K562 (cell line): ENCODE measurements at places on chromosomes 12 and 14.

GRCh38 chr14:26598672-26599131 is 869 bp upstream of the NOVA1 start:
- no peak for DNase-seq

DNA sequence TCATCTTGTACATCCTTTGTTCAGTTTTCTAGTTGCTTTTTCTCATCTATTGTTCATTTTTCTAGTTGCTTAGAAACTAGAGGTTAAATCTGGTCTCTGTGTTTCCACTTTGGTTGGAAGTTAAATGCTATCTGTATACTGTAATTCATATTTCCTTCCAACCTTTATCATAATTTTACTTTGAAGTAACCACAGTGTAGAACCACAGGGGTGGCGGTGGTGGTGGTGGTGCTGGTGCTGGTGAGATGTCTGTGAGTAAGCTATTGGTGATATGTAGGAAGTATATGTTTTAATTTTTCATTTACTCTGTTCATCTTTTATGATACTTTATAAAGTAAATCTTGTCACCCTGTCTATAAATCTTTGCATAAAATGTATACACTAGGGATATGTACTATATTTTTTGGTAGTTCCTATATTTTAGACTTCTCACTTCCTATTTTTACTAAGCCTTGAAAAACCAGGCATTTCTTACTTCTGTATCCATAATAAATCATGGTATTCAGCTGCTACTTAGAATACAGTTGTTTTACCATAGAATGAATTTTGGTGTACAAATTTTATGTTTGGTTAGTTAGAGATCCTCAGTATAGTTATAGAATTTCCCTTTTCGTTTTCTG is 31.9 kb downstream of the CCDC91 start:
- no peak for DNase-seq

GRCh38 chr12:65881348-65881961 is 57.2 kb downstream of the HMGA2 start:
- no peak for DNase-seq

GRCh38 chr14:36905272-36905888 is 243.7 kb downstream of the PAX9 start:
- no peak for DNase-seq

DNA sequence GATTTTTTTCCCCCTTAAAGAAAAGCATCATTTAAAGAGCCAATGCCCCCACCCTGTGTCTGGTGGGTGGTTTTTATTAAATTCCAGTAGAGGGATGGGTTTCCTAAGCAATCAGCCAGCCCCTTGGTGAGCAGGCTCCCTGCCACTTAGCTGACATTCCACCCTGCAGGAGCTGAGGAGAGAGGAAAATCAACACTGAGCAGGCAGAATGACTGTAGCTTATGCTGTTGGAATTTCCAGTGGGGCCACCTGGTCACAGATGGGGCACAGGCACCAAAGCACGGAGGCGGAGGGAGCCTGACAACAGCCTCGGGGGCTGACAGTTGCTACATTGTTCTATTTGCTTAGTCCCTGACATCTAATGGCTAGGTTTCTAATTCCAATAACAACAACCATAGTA is 127.7 kb downstream of the TMEM30B start:
- no peak for DNase-seq

GRCh38 chr12:46494424-46494823 is 121.9 kb upstream of the SLC38A2 start:
- DNase-seq: no peak

GRCh38 chr12:3168223-3169221 is 91.3 kb downstream of the TSPAN9 start:
- DNase-seq: peak; percentile 16

GRCh38 chr12:56358836-56359532 is 923 bp downstream of the STAT2 start:
- no peak for DNase-seq

GRCh38 chr12:92030618-92031017 is 115.0 kb downstream of the BTG1 start:
- DNase-seq: no peak

DNA sequence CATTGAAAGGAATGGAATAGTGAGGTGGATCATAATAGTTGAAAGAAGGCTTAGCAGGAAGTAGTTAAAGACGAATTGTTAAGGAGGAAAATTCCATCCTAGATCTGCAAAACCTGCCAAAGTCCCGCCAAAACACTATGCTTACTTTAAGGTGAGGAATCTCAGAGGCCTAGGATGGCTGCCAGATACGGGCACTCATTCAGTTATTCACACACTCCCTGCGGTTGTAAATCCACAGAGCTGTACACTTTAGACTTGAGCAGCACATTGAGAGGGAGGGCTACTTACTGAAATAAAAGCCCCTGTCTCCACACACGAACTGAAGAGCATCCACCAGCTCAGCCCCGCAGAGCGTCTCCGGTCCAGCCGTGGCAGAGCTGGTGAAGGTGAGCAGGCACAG is 5.0 kb downstream of the IGF1 start:
- no peak for DNase-seq

DNA sequence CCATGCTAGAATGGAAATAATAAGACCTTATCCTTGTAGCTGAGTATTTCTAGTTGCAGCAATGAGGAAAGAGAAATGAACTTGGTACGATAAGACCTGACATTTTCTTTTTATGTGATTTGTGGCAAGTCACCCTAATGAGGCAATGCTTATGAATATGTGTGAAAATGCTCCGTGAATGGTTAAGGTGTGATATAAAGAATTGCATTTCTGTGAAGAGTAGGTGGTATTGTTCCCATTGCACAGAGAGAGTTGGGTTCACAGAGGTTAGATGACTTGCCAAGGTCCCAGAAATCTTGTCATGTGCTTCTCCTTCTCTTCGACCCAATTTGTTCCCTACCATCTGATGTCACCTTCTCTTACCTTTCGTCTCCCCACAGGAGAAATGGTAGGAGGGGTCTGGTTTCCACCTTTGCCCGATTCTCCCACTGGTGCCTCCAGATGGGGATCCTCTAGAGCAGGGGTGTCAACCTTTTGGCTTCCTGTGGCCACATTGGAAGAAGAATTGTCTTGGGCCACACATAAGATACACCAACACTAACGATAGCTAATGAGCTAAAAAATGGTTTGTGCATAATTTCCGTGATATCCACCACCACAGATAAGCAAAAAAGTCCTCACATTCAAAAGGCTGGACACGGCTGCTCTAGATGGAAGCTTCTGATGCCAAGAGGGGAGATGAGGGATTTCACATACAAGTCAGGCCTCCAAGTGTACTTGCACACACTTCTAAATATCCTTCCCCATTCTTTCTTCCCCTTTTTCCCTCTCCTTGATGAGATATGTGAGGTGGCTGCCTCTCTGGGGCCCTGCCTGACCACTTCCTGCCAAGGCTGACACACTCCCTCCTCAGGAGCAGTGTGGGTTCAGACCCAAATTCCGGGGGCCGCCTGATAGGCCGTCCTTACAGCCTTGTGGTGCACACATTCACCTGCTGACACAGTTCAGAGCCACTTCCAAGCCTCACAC is 96.1 kb downstream of the PLXNC1 start:
- DNase-seq: peak; percentile 54

DNA sequence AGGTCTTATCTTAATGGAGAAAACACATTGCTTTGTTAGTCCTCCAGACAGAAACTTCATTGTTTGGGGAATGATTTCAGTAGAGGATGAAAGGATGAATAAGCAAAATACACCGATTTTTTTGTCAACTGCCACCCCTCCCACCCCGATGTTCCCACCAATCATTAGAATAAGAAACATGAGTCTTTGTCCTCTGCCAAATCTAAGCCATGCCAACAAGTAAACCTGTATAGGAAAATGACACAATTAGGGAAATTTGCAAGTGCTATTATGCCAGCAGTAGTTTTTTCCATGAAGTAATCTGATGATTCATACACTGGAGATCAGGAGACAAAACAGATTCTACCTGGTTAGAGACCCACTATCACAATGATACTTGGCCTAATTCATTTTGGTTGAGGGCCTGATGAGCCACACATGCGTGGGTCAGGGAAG is 35.9 kb downstream of the FLRT2 start:
- no peak for DNase-seq

- no peak for DNase-seq
Measured at GRCh38 chr12:11768233-11768965, 118.9 kb downstream of the ETV6 start.

- no peak for DNase-seq
Measured at GRCh38 chr12:3325736-3326135, 165.3 kb upstream of the PRMT8 start.

- DNase-seq: no peak
Measured at GRCh38 chr12:27177706-27178105, 66.4 kb upstream of the STK38L start.

DNA sequence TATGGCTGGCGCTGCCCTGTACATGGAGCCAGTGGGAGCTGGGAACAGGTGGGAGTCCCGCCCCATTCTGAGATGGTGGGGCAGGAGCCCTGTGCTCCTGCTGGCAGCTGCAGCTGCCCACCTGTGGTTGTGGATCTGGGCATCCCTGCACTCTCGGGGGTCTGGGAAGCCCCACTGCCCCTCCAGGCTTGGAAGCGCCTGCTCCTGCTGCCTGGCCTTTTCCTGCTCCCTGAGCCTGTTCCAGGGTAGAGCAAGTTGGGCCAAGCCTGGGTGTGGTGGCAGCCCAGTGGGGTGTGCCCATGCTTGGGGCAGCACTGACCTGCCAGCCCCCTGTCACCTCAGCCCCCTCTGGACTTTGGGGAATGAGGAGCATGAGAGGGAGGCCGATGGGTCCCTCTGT is 104.0 kb downstream of the MNAT1 start:
- no peak for DNase-seq

GRCh38 chr14:105527826-105528585 is 1.6 kb downstream of the TMEM121 start:
- DNase-seq: peak; percentile 80

DNA sequence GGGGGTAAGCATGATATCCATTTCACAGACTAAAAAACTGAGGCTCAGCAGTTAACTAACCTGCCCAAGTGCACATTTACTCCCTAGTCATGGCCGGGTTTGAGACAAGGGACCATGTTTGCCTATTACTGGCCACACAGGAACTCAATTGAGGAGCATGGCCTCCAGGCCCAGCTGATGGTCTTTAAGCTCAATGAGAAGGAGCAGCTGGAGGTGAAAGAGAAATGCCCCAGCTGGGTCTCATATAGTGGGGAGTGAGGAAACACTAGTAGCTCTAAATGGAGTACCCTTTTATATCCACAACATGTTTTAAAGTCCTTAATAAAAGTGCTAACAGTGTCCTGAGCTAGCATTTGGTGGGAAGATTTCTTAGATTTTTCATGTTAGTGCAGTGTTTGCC is 1.6 kb downstream of the TDP1 start:
- DNase-seq: no peak

- DNase-seq: no peak
Measured at GRCh38 chr12:68638171-68638570, 27.5 kb downstream of the RAP1B start.

DNA sequence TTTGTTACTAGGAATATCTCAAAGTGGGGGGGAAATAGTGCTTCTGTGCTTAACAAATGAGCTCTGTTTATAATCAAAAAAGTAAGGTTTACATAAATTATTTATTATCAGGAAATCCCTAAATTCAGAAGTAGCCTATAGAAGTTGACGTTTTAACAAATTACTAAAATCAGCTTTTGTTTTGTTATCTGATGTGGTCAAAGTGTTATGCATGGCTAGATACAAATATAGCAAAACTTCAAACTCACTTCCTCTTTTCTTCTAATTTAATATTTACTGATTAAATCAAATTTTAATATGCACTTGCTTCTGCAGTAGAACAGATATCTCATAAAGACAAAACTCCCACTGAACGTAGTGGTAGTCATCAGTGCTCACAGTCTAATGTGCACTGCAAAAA is 47.5 kb downstream of the GARIN6 start:
- no peak for DNase-seq

- DNase-seq: no peak
Measured at GRCh38 chr12:132066345-132066685, 77.8 kb downstream of the DDX51 start.

GRCh38 chr14:104680056-104680805 is 9.2 kb upstream of the INF2 start:
- peak; percentile 21 for DNase-seq

DNA sequence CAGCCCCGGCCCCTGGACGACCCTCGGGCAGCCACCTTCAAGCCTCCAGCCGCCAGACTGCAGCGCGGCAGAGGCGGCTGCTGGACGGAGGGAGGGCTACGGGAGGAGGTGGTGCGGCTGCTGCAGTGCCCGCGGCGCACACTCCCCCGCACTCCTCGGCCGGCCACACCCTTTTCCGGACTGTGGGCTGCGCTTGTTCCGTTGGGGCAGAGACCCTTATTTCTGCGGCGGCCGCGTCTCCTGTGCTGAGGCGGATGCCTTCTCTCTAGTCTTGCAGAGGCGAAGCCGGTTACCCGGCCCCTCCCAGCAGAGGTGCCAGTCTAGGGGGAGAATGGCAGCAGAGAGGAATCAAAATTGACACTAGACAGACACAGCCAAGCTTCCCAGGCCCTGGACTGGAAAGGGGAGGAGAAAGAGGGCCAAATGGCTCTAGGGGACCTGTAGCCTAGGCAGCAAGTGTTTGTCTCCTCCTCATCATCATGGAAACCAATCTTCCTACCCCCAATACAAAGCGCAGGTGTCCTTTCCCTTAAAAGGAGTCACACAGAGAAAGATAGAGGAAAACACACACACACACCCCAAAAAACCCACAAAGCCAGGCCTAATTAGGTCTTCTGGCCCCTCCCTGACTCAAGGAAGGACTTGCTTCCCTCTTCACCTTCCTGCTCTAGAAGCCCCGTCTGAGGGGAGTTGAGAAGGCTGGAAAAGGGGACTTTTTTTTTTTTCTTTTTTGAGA is 1.3 kb downstream of the ESYT1 start:
- peak; percentile 78 for DNase-seq

DNA sequence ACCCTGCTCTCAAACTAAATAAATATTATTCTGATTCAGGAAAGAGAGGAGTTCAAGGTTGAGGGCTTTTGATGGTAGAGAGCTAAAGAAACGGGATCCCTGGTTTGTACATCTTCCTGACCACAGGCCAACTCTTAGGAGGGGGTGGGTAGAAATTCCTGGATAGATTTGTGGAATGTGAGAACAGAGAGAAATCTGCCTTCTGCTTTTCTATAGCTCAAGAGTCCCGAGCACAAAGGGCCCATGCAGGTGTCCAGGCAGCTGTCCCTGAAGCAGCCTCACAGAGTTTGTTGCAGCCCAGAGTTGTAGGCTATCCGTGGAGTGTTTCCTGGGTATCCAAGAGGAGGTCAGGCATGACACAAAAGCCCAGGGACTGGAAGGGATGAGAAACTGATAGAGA is 198.6 kb downstream of the BCAT1 start:
- no peak for DNase-seq

- no peak for DNase-seq
Measured at GRCh38 chr12:116060764-116061163, 216.7 kb downstream of the MED13L start.

DNA sequence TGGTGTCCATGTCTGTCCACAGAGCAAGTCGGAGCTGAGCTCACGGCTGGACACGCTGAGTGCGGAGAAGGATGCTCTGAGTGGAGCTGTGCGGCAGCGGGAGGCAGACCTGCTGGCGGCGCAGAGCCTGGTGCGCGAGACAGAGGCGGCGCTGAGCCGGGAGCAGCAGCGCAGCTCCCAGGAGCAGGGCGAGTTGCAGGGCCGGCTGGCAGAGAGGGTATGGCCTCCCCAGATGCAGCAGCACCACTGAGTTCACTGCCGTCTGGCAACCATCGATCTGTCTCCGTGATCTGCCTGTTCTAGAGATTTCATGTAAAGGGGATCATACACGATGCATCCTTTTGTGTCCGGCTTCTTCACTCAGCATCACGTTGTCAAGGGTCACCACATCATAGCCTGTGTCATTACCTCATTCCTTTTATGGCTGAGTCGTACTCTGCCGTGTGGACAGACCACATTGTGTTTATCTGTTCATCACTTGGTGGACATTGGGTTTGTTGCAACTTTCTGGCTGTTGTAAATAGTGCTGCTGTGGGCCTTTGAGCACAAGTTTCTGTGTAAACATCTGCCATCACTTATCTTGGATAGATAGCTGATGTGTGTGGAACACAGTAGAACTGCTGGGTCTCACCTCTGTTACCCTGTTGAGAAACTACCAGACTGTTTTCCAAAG is 21.9 kb downstream of the HIP1R start:
- no peak for DNase-seq
